GM12878 (cell line): ENCODE measurements at places on chromosomes 3 and 15.

DNA sequence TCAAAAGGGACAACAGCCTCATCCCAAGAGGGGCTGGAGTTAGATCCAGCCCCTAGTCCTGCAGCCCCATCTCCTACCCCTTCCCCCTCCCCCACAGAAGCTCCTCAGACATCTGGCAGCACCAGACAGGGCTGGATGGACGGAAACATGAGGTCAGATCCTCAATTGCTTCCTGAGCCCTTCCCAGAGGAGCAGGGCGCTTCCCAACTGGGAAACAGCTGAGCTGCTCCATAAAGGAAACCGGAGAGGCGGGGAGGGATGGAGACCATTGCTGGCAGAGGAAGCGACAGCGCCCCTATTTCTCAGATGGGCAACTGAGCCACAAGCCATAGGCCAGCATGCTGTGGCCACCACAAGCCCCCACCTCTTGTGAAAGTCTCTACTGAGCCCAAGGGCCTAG lies 18.3 kb upstream of the CYP11A1 start:
- DNase-seq, result no peak

DNA sequence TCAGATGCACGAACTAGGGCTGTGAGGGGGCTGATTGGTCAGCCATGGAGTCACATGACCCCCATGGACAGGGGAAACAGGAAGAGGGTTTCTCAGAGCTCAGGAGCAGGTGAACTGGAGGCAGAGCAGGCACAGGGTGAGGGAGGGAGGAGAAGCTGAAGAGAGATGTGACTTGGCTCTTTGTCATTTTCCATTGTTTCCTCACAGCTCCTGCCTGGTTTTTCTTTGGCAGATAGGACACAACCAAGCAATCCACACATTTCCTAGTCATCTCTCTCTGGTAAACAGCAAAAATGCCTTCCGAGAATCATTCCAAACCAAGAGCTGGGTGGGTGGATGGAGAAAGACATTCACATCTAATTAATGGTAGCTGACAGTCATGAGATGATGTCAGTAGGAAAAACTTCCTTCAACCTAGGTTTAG lies 43.4 kb upstream of the LMCD1 start:
- no peak for DNase-seq

- no peak for DNase-seq
Measured at GRCh38 chr3:37163262-37164015, 10.9 kb downstream of the LRRFIP2 start.

GRCh38 chr15:76994971-76995945 lies at the start of gene PSTPIP1:
TSS of gene PSTPIP1 (plus strand) at chr15:76995126. CDS start at chr15:76995574, 448 bp downstream.
- DNase-seq, result no peak

DNA sequence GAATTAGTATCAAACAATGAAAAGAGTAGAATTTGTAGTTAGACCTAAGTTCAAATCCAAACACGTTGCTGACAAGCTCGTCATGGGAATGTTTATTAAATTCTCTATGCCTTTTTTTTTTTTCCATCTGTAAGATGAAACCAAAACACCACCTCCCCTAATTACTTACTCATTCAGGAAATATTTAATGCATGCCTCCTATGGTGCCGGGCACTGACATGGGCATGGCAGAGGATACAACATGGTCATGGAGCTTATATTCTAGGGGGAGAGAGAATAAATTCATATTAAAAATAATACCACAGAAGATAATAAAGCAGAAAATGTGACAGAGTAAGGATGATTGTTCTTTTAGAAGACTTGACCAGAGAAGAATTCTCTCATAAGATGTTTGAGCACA lies 215.8 kb downstream of the RYR3 start:
- no peak for DNase-seq

- no peak for DNase-seq
Measured at GRCh38 chr3:24781454-24781853, 286.8 kb upstream of the THRB start.

DNA sequence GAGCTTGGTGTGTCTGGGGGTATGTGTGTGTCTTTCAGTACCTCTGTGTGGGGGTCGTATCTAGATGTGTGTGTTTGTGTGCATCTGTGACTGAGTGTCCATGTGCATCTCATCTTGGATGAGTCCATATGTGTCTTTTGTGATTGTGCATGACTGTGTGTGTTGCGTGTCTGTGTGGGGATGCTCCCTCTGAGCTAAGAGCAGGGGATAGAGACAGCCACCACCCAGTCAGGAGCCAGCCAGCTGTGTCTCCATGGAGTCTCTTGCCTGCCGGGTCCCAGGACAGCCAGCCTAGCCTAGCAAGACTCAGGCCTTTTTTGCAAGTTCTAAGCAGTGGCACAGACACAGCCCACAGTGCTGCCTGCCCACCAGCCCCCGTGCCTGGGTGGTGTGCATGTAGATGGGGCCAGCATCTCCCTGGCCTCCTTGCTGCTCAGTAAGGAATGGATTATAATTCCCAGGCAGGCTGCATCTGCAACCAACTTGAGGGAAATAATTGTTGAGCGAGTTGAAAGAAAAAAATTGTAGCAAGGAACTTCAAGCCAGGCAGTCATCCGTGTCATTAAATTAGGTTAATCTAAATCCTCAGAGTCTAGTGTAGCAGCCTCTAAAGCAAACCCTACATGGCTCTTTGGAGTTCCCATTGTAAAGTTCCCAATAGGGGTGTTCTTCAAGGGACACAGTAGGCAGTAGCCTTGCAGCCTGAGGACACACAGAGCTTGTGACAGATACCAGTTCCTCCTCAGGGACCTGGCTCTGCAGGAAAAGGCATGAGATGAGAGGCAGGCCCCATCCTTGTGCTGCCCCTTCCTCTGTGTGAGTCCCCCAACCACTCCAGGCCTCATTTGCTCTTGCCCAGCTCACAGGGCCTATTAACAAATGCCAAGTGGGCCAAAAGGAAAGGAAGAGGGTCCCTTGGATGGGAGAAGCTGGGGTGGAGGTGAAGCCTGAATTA lies 35.9 kb upstream of the MRPS22 start:
- DNase-seq, result no peak

DNA sequence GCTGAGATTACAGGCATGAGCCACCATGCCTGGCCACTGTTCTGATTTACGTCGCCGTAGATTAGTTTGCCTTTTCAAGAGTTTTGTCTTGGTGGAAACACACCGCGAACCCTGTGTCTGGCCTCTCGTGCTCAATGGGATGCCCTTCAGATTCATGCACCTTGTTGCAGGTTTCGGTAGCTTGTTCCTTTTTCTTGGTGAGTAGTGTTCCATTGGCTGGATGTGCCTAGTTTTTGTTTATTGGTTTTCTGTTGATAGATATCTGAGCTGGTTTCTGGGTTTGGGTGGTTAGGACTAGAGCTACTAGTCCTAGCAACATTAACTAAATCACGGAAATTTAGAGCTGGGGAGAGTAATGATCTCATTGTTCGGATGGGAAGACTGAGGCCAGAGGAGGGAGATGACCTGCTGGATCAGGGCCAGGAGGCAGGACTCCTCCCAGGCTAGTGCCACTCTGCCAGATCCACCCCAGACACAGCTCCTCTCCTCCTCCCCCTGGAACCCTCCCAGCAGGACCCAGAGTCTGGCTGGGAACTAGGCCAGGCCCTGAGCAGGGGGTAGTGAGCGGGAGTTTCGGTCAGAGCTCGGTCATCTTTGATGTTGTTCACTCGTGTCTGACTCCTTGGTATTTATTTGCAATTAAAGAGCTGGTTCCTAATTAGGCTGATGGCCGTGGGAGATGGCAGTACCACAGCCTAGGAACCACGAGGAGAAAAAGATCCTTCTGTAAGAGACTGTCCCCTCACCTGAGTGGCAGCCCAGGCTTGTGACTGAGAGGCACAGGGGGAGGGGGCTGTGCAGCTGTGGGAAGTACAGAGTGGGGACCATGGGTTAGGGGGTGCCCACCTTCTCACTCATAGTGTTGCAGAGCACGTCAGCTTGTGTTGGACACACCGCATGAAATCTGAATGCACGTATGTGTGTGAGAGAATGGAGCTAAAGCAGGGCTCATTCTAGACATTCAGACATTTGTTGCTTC lies 73.4 kb downstream of the SMAD6 start:
- no peak for DNase-seq

- no peak for DNase-seq
Measured at GRCh38 chr3:168417016-168417415, 321.3 kb upstream of the GOLIM4 start.

GRCh38 chr3:45488591-45488990 lies 100.2 kb downstream of the LARS2 start:
- DNase-seq, result no peak

DNA sequence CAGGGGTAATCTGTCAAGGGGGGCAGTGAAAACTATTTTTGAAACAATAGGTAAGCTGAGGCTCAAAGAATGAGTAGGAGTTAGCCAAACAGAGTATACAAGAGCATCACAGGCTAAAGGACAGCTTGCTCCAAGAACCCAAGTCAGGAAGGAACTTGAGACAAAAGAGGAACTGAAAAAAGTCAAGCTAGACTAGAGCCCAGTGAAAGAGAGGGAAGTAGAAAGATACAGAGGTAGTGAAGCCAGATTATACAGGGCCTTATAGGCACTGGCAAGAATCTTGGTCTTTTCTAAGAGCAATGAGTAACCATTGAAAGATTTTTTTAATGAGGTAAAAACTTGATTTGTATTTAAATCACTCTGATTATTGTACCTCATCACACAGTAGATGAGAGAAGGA lies 69.9 kb downstream of the FILIP1L start:
- DNase-seq, result peak; percentile 67

GRCh38 chr3:33044676-33045075 lies 52.3 kb downstream of the GLB1 start:
- DNase-seq, result no peak

DNA sequence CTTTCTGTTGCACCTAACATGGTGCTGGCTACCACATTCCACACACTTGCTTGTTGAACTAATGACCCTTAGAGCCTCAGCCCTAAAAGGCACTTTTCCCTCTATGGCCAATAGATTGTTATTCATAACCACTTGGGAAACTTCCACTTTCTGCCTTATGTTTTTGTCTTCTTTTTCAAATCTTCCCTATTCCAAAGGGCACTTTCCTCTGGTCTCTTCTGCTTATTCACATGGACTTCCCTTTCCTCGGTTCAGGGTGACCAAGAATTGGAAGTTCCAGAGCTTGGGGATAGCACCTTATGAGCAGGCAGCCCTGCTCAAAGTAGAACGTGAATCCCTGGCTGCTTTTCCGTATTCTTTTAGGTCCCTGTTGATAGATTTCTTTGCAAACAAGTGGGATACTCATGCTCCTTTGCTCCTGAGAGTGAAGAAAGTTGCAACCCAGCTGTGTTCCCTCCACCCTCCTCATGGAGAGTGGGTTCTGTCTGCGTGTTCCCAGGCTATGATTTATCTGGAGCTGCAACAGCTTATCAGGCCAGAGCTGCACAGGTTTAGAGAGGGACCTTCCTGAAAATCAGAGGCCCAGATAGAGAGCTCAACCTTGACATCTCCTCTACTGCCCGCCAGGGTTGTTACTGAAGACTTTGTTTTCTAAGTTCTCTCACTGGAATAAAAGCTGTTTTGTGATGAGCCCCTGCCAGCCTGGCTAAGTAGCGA lies 58.8 kb upstream of the MYZAP start:
- no peak for DNase-seq

GRCh38 chr3:197224034-197224444 lies 74.4 kb downstream of the DLG1 start:
- DNase-seq, result peak; percentile 19

DNA sequence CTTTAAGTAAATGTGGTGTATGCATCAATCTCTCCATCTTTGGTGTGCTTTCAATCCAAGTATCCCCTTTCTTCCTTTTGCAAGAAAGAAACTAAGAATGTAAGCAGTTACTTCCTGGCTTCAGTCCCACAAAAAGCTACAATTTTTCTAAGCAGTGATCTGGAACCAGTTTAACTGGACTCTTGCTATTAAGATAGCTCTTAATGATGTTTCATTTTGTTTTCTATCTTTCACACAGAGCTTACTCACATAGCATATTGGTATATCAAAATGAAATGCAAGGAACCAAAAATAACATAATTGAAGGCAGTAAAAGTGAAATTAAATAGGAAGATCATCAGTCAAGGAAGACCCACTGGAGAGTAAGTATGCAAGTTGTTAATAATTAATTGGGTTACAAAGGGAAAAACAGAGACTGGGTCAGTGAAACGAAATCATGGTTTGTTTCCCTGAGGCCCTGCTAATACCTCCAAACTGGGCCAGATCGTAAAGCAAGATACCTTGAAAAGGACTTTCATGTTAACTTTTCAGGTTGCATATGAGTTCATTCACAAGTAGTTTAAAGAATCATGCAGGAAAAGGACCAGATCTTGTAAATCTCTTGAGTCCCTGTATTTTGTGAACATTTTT lies 41.9 kb downstream of the GPR160 start:
- no peak for DNase-seq

DNA sequence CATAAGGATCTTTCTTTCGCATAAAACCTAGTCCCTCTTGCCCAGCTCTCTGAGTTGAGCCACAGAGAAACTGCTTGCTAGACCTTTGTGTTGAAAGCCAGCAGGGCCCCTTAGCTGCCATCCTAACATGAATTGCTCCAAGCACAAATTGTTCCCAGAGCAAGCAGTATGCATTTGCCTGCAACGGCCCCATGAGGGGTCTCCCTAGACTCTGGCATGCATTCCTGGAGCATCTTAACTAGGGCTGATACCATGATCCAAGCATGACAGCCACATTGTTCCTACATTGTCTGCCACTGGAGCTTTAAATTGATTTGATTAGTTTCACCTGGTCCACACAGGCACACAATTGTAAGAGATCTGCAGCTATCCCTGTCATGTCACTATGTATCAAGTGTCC lies 428.1 kb downstream of the TAFA4 start:
- no peak for DNase-seq

GRCh38 chr3:55244247-55244646 lies 242.9 kb downstream of the WNT5A start:
- DNase-seq, result no peak

- DNase-seq, result no peak
Measured at GRCh38 chr3:130839813-130840212, 54.1 kb upstream of the ATP2C1 start.

DNA sequence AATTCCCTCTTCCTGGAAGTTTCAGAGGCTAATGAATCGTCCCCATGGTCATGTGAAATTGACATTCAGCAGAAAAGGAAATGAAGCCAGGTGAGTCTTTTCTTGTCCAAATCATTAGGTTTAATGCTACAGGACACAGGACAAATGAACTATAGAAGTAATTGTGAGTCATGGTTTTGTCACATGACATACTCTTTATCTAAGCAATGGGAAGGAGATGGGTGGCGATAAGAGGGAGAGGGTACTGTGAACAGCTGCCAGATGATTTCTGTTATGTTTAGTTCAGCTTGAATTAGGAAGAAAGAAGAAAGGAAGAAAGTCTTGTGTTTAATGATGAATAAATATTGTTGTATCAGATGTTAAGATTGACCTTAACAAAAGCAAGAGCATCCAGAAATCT lies 515.4 kb upstream of the ZNF717 start:
- DNase-seq, result no peak

- DNase-seq, result no peak
Measured at GRCh38 chr3:49666592-49666991, 7.6 kb upstream of the APEH start.

GRCh38 chr15:100434561-100434960 lies 92.8 kb upstream of the ADAMTS17 start:
- DNase-seq, result no peak

- no peak for DNase-seq
Measured at GRCh38 chr3:126441256-126441880, 34.3 kb downstream of the ZXDC start.

- no peak for DNase-seq
Measured at GRCh38 chr3:67460841-67461510, 193.4 kb downstream of the SUCLG2 start.
